ENCODE measurements at places on chromosomes 5 and 9.

- DNase-seq = no peak
Observed at GRCh38 chr5:178149199-178149932, 4.3 kb downstream of the NHP2 start.

GRCh38 chr9:128144239-128145181 is 4.7 kb upstream of the LCN2 start:
- no peak for DNase-seq

DNA sequence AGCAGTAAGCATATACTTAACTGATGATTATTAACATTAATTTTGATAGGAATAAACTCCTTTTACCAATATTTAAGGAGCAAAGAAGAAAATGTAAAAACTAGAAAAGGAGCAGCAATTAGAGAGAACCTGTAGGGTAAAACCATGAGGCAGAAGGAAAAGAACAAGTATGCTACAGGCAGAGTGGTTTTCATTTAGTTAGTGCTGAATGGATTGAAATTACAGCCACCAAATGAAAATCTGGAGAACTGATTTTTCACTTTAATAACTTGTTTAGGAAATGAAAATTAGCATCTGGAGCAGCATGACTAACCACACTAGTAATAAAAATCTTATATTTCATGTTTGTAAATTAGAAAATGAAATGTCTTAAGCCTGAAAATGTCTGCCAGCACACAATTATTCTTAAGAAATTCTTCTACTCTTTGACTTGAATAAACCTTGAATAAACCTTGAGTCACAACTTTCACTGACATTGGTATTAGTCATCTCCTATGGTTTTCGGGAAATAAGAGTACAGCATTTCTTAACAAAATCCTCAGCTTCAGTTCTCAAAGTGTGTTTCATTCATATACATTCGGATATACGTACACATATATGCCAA is 1504.9 kb upstream of the C9orf72 start:
- DNase-seq = no peak

- DNase-seq = no peak
Observed at GRCh38 chr5:59772206-59772605, 121.3 kb downstream of the PDE4D start.

Measured in NCI-H1930 (cell line).